ENCODE measurements at places on chromosomes 12 and 14. TPM values are rescaled to one million over a fixed set of nuclear protein-coding genes. Genes with fewer than 3 reads are reported as not detected.

The TXNRD1 gene
- 67.4 TPM for total RNA-seq

The AKT1 gene
- 139 TPM for total RNA-seq

The TUNAR gene
- not detected for total RNA-seq

The GPR135 gene
- 0.89 TPM for total RNA-seq

The MYRFL gene
- not detected for total RNA-seq

The ATXN2 gene
- total RNA-seq, result 36.7 TPM

The PTHLH gene
- not detected for total RNA-seq

The FAM90A1 gene
- total RNA-seq, result 0.08 TPM

The RGS6 gene
- 0.14 TPM for total RNA-seq

The RPL41 gene
- 4,973 TPM for total RNA-seq

The GLT1D1 gene
- total RNA-seq, result not detected

The ING4 gene
- 45.8 TPM for total RNA-seq

The APOLD1 gene
- 11.9 TPM for total RNA-seq

The TRPV4 gene
- not detected for total RNA-seq

The CLEC7A gene
- total RNA-seq, result not detected

All from activated naive CD4-positive, alpha-beta T cell treated with anti-CD3 and anti-CD28 coated beads, Interleukin-2, amount 10 ng/mL, durations not matched to agents 5 hours and 36 hours (primary cell).